ENCODE measurements at places on chromosomes 3 and 15. TPM values are rescaled to one million over a fixed set of nuclear protein-coding genes. Genes with fewer than 3 reads are reported as not detected.

PLA2G4D gene
- not detected for total RNA-seq

IFT80 gene
- total RNA-seq: 19.6 TPM

GCNT3 gene
- not detected for total RNA-seq

UBAP1L gene
- 6.4 TPM for total RNA-seq

PRICKLE2 gene
- total RNA-seq: not detected

ZBBX gene
- total RNA-seq: not detected

GPR149 gene
- not detected for total RNA-seq

SERINC4 gene
- total RNA-seq: 0.13 TPM

CD276 gene
- 1.9 TPM for total RNA-seq

- no peak for DNase-seq
These were observed 84.4 kb upstream of the MRPS22 start for GRCh38 chr3:139259398-139259797.

DNA sequence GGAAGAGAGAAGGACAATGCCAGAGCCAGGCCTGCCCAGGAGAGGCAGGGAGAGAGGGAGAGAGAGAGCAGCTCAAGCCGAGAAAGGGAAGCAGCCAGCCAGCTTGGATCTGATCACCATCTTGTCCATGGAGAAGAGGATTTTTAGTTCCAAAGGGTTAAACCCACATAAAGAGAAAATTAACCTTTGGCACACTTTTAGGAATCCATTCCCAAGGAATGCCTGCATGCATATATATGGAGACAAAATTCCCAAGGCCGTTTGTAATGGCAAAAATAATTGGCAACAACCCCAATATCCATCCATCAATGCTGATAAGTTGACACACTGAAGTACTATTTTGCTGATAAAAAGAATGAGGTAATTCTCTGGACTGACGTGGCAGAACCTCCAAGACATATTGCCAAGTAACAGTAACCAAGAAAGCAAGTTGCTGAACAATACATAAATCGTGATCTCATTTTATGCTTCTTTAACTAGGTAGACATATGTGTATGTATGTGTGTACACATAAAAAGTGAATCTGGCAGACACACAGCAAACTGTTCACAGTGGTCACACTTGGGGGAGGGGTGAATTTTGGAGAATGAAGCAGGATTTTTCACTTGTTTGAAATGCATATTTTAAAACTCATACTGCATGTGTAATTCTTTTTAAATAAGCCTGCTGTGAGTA is 7.5 kb upstream of the STRA6 start:
- no peak for DNase-seq

GRCh38 chr3:161672478-161672877 is 175.9 kb downstream of the OTOL1 start:
- DNase-seq: no peak

GRCh38 chr3:9681723-9682081 is 21.9 kb upstream of the CPNE9 start:
- no peak for DNase-seq

DNA sequence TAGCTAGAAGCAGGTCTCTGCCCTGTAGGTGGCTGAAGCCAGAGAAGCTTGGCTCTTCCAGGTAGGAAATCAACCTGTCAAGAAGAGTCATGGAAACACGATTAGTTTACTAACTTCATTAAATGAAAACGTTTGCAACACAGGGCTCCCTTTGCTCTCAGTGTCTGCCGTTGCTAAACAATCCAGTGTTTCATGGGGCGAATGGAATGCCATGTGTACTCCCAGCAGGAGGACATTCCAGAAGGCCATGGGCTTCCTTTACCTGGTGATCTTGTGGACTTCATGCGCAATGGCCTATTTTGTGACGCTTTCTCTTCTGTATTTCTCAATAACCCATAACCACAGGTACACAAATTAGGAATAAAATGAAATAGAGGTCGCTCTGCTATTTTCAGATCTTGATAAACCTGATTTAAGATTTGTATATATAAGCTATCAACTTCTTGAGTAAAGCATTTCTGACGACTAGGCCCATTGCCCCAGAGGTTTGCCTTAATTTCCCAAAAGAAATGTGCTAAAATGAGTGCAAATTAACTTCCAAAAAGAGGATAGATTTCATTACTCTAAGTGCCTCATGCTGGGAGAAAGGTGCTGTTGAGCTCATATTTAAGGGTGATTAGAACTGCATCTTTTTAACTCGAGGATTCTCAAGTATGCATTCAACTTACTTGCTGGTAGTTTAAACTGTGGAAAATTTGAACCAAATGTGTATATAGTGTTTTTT is 171.0 kb downstream of the EPHA3 start:
- no peak for DNase-seq

DNA sequence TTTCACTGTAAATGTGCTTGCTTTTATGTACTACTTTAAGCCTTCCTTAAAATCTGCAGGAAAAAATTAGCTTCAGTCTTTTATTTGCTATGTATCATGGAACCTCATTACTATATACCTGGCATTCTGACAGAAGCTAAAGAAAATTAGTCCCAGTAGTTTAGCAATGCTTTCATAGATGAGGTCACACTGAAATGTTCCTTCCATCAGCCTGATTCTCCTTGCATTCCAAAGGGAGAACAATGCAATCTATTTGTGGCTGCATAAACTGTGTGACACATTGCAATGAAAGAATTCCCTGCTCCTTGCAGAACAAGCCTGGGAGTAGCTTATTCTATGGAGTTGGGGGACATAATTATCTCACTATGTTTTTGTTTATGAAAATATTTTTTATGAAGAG is 691.5 kb upstream of the ARPP21 start:
- no peak for DNase-seq

- no peak for DNase-seq
These were observed 173.2 kb upstream of the CHRM5 start for GRCh38 chr15:33795070-33795469.

- no peak for DNase-seq
These were observed 2.3 kb downstream of the IL5RA start for GRCh38 chr3:3107858-3108257.

DNA sequence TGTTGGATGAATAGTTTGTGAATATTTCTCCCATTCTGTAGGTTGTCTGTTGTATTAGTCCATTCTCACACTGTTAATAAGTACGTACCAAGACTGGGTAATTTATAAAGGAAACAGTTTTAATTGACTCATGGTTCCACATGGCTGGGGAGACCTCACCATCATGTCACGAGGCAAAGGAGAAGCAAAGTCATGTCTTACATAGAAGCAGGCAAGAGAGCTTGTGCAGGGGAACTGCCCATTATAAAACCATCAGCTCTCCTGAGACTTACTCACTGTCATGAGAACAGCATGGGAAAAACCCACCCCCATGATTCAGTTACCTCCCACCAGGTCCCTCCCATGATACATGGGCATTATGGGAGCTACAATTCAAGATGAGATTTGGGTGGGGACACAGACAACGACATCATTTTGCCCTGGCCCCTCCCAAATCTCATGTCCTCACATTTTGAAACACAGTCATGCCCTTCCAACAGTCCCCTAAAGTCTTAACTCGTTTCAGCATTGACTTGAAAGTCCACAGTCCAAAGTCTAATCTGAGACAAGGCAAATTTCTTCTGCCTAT is 133.2 kb downstream of the LMLN start:
- DNase-seq: no peak

DNA sequence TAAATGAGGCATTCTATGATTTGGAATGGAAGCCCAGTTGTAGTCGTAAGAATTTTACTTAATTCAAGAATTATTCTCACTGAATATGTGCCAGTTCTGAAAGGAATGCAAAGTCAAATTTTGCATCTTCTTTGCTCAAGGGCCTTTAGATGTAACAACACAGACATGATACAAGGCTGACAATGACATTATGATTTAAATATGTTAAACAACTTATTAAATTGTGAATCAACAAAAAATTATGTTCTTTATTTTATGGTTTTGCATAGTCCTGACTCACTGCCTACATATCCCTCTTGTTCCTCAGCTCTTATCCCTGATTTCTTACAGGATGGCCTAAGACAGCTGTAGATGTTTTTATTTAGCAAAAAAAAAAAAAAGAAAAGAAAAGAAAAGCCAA is 170.9 kb upstream of the NR2E3 start:
- DNase-seq: no peak

DNA sequence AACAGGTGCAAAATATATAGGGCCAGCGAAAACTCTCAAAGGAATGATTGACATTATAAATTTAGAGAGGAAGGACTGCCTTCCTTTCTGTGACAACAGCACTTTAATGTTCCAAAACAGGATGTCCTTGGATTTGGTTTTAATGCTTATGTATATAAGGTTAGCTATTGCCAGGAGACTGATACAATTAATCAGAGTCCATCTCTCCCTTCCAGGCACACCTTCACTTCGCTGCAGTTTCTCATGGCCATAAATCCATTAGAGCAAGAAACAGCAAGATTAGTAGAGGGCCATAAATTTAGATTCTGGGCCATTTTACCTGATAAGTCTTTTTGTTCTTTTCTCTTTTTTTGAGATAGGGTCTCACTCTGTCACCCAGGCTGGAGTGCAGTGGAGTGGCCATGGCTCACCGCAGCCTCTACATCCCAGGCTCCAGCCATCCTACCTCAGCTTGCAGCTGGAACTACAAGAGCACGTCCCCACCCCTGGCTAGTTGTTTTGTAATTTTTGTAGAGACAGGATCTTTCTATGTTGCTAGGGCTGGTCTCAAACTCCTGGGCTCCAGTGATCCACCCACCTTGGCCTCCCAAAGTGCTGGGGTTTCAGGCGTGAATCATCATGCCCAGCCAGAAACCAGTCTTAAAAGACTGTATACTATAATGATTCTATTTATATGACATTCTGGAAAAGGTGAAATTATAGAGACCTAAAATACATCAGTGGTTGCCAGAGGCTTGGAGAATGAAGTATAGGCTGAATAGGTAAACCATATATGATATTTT is 15.7 kb upstream of the TFRC start:
- no peak for DNase-seq

DNA sequence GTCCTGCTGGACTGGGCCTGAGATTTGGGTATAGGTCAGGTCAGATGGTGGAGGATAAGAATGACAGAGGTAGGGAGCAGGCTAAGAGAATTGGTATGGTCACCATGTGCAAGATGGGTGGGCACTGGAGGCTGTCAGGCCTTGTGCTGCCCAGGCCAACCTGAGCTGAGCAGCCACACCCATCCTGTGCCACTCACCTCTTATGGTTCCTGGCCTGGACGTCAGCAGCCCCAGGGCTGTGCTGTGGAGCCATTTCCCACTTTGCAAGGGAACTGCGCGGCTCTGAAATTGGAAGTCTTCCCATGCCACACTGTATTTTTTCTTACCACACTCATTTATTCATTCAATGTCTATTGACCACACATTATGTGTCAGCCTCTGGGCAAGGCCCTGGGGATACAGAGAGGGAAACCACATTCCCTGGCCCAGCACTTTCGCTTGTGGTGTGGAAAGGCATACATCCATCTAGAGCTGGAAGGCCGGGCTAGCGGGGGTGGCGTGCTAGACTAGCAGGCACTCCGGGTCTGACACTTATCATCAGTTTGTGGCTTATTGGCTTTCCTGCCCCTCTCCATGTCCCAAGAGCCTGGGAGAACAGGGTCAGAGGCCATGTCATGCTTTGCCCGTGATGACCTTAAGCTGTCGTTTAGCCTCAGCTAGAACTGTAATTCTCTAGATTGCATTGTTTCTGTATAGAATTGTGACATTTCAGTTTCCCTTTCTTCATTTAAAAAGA is 51.1 kb upstream of the POLG start:
- no peak for DNase-seq

DNA sequence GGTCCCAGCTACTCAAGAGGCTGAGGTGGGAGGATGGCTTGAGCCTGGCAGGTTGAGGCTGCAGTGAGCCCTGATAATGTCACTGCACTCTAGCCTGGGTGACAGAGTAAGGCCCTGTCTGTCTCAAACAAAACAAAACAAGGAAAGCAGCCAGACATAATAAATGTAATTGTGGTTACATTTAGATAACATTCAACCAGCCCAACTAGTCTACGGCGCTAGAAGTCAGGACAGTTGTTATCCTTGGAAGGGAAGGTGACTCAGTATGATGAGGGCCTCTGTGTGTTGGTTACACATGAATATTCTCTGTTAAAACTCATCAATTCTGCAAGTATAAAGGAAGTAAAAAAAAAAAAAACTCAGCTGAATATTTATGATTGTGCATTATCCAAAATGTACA is 27.0 kb upstream of the CSPG5 start:
- DNase-seq: no peak

- no peak for DNase-seq
These were observed 82.6 kb downstream of the TRANK1 start for GRCh38 chr3:36862076-36862755.

GRCh38 chr15:66819084-66819483 is 117.0 kb downstream of the SMAD6 start:
- DNase-seq: no peak

DNA sequence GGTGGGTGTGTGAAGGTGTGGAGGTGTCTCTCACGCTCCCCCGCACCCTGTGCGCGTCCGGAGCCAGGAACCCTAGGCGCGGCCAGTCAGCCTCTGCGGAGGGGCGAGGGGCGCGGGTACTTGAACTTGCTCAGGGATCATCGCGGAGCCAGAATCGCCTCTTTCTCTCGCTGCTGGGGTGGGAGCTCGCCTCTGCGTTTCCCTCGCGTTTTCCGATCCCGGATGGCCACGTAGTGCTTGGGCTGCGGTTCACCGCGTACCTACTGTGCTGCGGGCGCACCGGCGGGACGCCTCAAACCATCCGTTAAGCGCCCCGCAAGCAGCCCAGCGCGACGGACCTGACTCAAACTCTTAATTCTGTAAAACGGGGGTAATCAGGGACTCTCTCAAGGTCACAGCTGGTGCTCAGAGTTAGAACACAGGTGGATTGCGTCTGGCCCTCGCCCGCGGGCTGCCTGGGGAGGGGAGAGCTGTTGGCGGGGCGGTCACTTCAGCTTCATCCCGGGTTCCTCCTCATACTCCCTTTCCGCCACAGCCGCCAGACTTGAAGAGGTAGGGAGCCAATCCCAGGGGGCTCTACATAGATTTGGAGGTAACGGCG is 686 bp downstream of the MYRIP start:
- DNase-seq: no peak

DNA sequence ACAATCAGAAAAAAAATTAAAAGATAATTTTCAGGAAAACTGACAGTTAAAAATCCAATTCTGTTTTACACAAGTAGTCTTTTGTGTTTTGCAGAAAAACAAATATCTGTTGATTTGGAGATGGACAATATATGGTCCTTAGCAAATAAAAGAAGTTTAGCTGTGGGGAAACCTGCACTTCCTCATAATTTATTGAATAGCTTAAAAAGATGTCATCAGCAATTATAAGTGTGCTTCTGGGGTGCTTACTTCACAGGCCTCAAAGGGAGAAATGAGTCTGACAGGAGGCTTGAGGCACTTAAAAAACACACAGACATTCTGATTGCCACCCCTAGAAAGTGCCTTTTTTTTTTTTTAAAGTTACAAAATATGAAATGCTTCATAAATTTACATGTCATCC is 31.6 kb upstream of the CERS3 start:
- no peak for DNase-seq

DNA sequence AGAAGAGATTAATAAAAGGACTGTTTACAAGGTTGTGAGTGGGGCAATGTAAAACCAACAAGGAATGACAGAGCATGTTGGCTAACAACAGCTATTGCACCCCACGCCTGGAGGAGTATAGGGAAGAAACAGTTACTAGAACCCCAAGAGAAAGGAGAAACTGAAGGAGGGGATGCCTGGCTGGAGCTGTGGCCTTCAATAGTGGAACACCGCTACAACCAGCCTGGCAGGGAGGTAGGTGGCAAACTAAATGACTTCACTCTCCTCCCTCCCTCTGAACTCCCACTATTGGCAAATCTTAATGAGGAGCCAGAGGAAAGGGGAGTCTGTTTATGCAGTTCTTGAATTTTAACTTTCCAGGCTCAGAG is 7.2 kb upstream of the CD47 start:
- no peak for DNase-seq

- DNase-seq: no peak
These were observed 9.0 kb upstream of the SELENOT start for GRCh38 chr3:150594150-150594549.

GRCh38 chr3:152127058-152127457 is 141.7 kb upstream of the MBNL1 start:
- DNase-seq: no peak

Data from naive thymus-derived CD4-positive, alpha-beta T cell (primary cell).